NCI-H774 (cell line): ENCODE measurements at places on chromosomes 5 and 9.

- DNase-seq: no peak
Observed at GRCh38 chr5:40233268-40233667, 446.4 kb upstream of the PTGER4 start.

GRCh38 chr5:50700706-50701105 is 34.3 kb downstream of the PARP8 start:
- DNase-seq: no peak

- no peak for DNase-seq
Observed at GRCh38 chr5:74239261-74239660, 401.3 kb downstream of the ENC1 start.

DNA sequence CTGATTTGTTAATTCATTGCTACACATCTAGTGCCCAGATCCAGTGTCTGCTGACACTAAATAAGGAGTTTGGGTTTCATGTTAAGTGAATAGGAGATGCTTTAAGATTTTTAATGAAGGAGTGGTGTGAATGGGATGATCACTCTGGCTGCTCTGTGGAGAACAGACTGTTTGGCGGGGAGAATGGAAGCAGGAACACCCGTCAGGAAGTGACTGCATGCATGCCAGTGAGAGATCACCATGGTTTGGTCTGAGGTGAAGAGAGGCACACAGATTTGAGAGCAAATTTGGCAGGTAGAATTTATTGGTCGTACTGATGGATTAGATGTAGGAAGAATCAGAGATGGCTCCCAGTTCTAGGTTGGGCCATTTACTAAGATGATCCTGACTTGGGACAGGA is 19.8 kb downstream of the ATP6V0E1 start:
- DNase-seq: no peak

GRCh38 chr5:166712447-166713185 is 1578.8 kb upstream of the WWC1 start:
- DNase-seq: no peak

DNA sequence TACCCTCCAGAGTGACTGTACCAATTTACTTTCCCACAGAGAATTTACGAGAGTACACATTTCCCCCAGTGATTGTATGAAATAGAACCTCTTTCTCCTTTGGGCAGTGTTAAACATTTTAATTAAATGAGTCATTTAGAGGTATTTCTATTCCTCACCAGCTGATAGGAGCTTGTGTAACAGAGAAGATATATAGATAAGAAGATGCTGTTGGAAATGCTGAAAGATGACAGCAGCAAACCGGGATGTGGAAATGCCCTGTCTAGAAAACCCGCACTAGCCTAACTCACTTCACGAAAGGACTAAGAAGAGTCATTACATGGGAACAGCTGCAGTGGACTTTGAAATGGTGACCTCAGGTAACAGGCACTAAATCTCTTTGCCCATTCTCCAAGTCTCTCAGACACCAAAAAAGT is 68.3 kb downstream of the LPAR1 start:
- no peak for DNase-seq

DNA sequence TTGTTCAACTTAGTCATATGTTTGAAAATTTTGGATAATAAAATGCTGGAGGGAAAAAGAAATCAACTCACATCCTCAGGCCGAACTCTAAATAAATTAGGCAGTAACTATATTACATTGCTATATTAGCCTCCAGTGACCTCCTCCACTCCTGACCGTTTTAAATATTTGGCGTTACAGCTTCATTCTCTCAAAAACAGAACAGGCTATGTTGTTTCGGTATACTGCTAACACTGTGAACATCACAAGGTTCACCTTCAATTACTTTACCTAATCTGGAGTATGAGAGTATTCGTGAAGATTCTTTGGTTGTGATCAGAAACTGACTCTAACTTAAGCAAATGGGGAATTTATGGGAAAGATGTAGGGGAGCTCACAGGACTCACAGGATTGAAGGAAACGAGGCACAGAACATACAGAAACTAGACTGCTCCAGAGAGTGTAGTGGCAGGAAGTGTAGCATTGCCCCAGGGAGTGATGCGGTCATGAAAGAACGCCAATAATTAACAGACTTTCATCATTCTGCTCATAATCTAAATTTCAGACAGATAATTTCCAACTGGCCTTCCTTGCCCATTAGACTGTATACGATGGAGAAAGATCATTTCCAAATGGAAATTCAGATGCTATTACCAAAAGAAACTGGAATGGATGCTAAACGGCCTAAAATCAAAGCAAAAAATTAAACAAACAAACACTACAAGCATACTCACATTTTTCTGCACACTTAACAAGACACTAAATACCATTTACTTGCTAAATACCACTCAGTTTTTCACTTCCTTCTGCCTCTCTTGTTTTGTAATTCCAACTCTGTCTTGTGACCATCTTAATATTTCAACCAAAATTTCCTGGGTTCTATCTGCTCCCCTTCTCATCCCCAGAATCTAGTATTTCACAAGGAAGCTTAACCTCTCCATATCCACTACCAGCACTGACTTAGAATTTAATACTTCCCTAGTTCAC is 110.1 kb upstream of the LPAR1 start:
- DNase-seq: no peak

- no peak for DNase-seq
Observed at GRCh38 chr5:146474065-146474464, 26.9 kb downstream of the TCERG1 start.

- no peak for DNase-seq
Observed at GRCh38 chr5:89946916-89947315, 462.6 kb downstream of the CETN3 start.
